AML-193 (cell line): ENCODE measurements at places on chromosomes 1 and 21.

GRCh38 chr1:30726236-30726635, 2.9 kb upstream of the MATN1 start:
- DNase-seq = no peak

- DNase-seq = no peak
Measured at GRCh38 chr1:7616953-7617352, 154.1 kb upstream of the VAMP3 start.

DNA sequence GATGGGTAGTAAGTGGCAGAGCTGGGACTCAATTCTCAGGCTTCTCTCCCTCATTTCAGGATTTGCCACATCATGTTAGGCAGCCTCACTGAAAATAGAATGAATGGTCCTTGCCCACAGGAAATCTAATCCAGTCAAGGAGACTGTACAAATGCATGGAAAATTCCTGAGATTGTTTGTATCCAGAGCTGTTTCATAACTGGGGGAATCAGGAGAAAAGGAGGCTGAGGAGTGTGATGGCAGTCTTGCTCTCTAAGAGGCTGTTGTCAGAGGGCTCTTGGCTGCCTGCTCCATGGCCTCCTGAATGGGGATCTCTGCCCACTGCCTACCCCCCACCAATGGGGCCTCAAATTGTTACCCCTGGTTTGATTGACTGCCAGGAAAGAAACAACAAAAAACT, 141.9 kb upstream of the TNR start:
- no peak for DNase-seq

GRCh38 chr1:185759061-185759460, 24.9 kb downstream of the HMCN1 start:
- no peak for DNase-seq

DNA sequence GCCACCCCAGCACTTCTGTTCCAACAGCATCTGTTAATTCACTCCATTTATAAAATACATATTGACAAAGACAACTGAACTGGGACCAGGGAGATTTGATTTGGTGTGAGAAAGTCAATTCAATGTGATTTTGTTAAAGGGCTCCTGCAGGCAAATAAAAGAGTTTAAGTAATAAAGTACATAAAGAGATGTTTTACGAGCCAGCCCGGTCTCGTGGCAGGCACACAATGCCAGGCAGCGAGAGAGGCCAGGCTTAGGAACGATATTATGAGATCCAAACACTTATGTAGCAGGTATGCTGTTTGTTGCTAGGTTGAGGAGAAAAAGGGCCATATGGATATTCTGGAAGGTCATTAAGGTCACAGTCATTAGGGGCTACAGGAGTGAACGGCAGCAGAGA, 227.1 kb downstream of the KCTD3 start:
- DNase-seq = no peak

GRCh38 chr1:2224631-2225428, 3.3 kb upstream of the SKI start:
- DNase-seq = no peak

- no peak for DNase-seq
Measured at GRCh38 chr1:220893701-220894024, 14.4 kb downstream of the HLX start.

DNA sequence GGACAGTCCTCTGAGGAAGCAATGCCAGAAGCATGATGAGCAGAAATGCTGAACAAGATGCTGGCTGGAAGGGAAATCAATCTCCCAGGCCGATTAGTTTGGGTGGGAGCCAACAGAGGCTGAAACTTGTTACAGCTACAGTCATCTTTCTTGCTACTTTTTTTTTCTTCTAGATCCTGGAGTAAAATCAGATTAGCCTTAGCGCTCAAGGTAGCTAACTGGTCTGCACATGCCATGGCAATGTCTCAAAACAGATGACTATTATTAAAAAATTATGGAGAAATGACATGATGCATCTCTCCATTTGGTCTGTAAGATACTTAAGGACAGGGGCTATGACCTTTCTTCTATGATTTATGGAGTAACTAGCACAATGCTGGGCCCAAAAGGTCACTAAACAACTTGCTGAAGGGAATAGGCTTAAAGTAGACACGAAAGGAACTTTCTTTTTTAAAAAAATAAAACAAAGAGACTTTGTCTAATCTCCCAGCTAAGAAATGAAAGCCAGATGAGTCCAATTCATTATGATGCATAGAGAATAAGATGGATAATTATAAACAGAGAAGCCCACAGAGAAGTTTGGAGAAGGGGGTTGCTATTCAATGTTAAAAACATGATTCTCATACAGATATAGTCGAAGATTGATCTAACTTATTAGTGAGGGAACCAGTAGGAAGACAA, 42.5 kb downstream of the UTP25 start:
- no peak for DNase-seq

DNA sequence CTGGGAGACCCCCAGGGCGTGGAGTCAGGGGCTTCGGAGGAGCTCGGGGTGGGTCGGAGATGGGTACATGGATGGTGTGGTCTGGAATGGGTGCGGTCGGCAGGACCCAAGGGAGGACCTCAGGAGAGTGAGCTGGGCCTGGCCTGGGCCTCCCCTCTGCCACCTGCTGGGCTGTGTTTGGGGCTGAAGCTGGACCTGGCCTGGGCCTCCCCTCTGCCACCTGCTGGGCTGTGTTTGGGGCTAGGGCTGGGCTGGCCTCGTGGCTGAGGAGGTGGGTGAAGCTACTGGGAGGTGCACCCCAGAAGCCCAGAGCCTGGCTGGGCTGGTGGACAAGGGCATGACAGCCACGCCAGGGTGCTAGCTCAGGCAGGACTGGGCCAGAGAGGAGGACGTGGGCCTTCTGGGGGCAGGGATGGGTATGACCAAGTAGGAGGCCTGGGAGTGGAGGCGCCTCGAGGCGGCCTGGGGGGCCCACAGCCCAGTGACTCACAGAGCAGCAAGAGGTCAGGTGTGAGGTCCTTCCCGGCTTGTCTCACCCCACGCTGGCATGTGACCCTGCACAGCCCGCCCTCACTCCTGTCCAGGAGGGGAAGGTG, 14.5 kb downstream of the SAMD11 start:
- peak; percentile 14 for DNase-seq

DNA sequence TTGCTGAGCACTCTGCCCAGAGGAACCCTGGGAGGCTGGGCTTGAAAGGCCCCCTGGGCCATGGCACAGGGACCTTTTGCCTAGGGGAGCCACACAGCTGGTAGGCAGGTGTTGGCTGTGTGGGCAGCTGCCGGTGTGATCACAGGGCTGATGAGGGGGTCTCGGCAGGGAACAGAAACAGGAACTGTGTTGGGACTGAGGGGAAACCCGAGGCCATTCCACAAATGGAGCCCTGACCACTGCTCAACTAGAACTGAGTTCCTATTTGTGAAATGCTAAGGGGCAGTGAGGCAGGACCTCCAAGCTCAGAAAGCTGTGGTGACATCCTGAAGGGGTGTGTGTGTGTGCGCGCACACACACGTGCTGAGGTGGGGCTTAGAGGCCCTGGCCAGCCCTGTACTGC, 6.4 kb upstream of the THEM5 start:
- DNase-seq = no peak

DNA sequence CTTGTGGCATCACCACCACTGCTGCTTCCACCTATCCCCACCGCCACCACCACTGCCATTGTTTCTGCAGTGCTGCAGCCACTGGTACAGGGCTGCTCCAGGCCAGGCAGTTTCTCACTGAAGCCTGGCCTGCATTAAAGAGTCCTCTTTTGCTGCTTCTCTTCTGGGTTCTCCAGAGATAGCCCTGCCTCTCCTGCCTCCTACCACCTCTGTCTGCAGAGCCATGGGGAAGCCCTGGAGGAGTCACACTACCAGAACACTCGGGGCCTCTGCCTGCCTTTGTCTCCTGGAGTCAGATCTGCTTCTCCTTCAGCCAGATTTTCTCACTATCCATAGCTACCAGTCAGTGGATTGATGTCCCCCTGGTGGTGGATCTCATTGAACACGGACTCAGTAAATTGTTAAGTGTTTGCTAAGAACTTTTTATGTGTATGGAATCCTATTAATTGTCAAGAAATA, 37.7 kb upstream of the DDAH1 start:
- DNase-seq = peak; percentile 18

DNA sequence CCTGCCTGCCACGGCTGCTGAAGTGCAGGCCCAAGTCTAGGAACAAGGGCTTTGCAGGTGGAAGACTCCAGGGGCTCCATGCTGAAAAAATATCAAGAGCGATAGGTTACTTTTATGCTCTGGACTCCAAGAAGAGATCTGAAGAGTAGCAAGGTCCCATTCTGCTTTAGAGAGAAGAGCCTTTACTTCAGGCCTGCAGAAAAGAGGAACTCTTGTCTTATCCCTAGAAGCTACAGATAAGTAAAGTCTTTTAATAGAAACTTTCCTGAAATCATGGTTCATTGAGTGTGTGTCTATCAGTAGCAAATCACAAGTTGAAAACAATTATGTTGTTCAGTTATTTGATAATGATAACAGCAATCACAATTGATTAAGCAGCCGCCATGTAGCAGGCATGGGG, 113.3 kb downstream of the TNR start:
- DNase-seq = no peak
